ENCODE measurements at places on chromosomes 4 and X.

DNA sequence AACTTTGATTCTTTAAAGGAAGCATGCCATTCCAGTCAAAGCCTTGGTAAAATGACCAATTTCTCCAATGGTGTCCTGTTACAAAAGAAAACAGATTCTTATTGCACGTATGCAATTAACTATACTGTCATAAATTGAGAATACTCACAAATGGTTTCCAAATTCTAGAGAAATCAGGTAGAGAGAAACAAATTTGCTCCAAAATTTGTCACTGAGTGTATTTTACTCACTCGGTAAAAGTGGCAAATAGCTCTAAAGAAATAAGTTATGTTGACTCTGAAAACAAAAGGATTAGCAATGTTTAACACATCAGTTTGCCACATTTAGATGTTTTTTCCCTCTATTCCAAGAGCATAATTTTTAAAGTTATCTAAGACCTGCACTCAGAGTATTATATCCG lies 133.1 kb downstream of the DMD start:
- no peak for DNase-seq

DNA sequence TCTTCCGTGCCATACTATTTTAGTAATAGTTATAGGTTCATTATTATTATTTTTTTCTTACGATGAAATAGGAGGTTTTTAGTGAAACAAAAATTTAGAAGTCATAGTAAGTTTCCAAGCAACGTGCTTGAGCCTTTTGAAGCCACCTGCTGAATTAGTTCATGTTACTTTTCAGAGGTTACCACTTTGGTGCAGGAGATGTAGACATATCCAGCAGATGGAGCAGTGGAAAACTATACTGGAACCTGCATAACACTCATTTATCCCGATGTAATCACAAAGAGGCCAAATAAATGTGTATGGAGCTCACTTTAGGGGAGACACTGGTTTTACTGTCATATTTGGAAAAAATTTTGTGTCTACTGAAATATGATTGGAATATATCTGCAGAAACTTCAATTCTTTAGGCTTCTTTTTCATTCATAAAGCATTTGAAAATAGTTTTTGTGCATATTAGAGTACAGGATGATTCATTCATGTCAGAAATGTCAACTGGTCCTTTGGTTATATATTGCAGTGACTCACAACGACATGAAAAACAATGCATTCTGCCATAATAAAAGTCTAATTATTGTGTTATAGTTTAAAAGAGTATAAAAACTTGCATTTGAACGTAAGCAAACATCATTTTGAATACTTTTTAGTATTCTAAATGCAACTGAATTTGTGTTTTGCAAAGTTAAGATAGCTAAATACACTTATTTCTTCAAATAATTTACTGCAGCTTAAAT lies 2182.9 kb upstream of the TENM3 start:
- DNase-seq: no peak

- no peak for DNase-seq
Observed at GRCh38 chr4:158580064-158580463, 58.4 kb downstream of the RXFP1 start.

DNA sequence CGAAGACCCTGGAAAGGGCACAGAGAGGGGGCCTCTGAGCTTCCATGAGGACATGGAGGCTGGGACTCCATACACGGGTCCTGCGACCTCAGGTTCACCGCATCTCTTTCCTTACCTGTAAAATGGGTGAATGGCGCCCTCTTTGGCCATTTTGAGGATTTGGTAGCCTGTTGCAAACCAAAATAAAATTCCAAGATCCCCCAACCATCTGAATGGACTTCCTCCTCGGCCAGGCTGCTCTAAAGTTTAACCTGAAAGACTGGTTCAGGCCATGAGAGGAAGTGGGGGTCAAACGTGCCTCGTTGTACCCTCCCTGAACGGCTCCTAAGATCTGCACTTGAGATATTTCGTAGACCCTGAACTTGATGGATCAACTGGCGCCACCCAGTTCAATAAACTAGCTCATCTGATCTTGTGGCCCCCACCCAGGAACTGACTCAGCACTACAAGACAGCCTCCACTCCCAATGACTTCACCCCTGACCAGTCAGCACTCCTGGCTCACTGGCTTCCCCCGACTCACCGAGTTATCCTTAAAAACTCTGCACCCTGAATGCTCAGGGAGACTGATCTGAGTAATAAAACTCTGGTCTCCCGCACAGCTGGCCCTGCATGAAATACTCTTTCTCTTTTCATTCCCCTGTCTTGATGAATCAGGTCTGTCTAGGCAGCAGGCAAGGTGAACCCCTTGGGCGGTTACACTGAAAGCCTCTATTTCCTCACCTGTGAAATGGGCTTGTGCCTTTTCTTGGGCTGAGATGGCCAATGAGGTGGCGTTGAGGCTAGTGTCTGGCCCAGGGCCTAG lies 32.9 kb upstream of the GPR78 start:
- DNase-seq: no peak

DNA sequence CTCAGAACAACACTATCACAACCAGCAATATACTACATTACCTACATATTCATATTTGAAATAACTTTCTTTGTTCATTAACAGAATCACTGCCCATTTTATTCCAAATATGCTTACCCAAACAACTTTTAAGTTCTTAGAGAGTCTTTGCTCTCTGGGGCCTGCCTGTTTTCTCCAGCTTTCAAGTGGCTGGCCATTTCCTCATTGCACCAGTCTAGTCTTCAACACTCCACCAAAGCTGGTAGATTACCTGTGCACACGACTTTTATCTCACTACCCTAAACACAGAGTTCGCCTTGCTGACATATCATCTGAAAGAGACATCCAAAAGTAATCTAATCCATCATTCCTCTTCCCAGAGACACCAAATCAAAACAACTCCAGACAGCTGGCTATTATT lies 66.2 kb downstream of the PRDM5 start:
- no peak for DNase-seq

GRCh38 chr4:94551643-94552564 lies 100.2 kb downstream of the PDLIM5 start:
- DNase-seq: no peak

DNA sequence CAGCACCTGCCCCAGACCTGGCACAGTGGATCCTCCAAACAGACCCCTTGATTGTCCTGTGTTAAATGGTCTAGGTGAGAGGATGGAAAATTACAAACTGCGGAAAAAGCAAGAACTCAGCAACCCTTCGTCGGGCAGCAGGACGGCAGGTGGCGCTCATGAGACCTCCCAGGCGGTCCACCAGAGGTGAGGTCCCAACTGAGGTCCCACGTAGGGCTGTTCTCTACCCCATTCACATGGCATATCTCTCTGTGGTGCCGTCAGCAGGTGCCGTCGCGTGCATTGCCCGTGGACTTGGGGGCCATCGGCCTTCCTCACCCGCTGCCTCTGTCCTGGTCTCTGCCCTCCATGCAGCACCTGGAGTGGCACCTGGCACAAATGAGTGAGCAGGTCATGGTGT lies 88.2 kb downstream of the CRMP1 start:
- DNase-seq: no peak

GRCh38 chr4:102416765-102417164 lies 71.5 kb upstream of the SLC39A8 start:
- DNase-seq: no peak

- DNase-seq: no peak
Observed at GRCh38 chr4:87005690-87006425, 71.0 kb downstream of the AFF1 start.

DNA sequence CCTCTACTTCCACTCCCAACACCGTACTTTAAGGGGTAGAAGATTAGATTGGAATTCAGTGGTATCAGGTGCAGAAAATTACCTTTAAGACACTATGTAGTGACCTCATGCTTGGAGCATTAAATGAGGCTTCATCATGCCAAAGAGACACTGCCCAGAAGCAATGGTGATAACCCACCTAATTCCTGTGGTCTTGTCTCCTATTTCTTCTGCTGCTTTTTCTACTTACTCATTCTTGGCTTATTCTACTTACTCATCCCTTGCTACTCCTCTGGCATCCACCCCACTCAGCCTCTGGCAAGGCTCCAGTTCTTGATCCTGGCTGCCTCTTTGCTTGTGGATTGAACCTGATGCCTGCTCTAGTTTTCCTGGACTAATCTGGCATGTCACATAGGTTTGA lies 62.3 kb upstream of the ADAMTS3 start:
- DNase-seq: no peak

DNA sequence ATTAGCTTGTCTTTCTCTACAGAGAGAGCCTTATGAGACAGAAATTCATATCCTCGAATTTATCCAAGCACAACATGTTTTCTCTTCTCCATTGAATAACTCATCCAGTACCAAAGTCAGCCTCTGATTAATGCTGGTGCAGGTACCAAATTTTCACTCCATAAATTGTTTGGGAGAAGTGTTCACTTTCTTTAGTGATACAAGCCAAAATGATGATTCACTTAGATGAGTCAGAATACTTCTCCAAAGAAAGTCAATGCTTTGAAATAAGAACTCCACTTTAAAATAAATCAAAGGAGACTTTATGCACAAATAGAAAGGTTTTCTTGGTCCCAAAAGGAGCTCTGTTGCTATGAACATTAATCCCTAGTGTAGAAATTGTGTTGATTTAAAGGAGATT lies 60.2 kb downstream of the MAOB start:
- DNase-seq: no peak

DNA sequence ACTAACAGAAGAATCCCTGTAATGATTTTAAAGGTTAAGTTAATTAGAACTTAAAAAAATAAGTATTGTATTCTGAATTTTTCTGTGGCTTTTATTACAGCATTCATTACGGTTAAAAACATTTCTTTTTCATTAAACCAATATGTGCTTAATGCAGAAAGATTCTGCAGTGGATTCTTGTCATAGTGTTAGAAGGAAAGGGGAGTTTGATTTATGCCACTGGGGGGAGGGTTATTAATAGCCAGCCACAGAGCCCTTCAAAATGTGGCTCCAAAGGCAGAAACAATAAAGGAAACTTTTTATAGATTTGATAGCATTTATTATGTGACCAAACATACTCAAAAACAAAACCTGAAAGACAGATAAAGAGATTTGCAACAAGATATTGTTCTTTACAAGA lies 9.1 kb downstream of the SMAD1 start:
- DNase-seq: no peak

DNA sequence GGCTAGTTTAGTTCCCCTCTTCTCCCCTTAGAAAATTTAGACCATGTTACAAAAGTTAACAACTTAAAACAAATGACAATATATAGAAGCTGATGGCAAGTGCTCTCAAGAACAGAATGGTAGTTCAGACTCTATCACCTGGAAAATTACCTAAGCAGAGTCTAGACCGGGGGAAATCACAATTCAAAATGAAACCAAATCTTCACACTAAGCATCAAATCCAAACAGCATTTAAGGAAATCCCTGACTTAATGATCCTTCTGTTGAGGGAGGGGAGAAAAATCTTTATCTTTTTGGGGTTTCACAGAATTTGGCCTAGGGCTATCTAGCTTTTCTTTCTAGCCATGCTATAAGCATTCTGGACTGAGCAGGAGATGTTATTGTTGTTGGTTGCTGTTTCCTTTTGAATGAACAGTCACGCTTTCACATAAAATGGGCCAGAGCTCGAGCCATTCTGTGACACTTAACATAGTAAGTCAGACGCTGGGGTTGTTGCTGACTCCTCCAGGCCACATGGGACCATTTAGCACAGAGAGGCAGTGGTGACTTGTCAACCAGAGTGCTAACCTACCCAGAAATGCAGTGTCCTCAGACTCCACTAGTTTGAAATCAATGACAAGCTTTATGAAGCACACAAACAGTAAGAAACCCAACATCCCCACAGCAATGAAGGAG lies 16.0 kb upstream of the LSM6 start:
- no peak for DNase-seq

- no peak for DNase-seq
Observed at GRCh38 chr4:119207051-119207450, 5.5 kb upstream of the USP53 start.

DNA sequence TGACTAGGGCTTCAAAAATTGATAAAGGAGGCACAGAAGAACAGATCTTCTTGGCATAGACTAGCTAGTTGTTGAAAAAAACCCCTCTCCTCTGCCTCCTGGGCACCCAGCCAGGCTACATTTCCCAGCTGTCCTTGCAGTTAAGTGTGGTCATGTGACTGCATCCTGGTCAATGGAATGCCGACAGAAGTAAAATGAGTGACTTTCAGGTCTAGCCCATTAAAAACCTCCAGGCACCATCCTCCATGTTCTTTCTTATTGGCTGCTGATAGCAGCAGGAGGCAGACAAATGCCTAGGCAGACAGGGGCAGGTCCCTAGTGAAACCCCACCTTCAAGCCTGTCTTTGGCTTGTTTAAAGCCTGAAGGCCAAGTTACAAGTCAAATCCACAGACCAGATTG lies 35.3 kb downstream of the ATXN3L start:
- no peak for DNase-seq

- DNase-seq: no peak
Observed at GRCh38 chr4:71446479-71447081, 107.8 kb downstream of the SLC4A4 start.

GRCh38 chr4:85938062-85938461 lies 421.8 kb downstream of the MAPK10 start:
- DNase-seq: no peak

DNA sequence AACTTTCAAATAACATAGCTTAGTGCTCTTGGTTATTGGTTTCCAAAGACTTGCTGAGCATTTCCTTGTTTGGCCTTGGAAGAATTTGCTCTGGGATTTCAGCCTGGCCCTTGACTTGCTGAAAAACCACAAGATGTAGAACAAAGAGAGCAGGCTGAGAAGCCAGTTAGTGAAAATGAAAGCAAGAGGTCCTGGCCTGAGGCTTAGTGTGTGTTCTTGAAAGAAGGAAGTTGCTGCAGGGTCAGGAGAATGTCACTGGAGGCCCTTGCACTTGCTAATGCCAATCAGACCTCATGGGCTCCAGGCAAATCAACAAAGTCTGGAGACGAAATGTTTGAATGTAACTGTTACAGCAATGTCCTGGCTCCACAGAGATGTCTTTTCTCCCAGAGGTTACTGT lies 79.4 kb downstream of the SYNPO2 start:
- no peak for DNase-seq

- no peak for DNase-seq
Observed at GRCh38 chrX:44314808-44315207, 28.7 kb downstream of the EFHC2 start.

GRCh38 chr4:61397174-61397573 lies 197.0 kb downstream of the ADGRL3 start:
- DNase-seq: no peak

GRCh38 chrX:9767375-9767774 lies 1.7 kb upstream of the GPR143 start:
- no peak for DNase-seq

- no peak for DNase-seq
Observed at GRCh38 chr4:56786955-56787354, 34.5 kb downstream of the SPINK2 start.

GRCh38 chr4:29046186-29046585 lies 1674.0 kb upstream of the PCDH7 start:
- no peak for DNase-seq

GRCh38 chr4:8639021-8639420 lies 46.5 kb downstream of the CPZ start:
- no peak for DNase-seq

Data from stimulated activated CD4-positive, alpha-beta T cell treated with anti-CD3 and anti-CD28 coated beads, TNF-alpha, amount 100 ng/mL, for 1 hour (primary cell).